ENCODE measurements at places on chromosomes 6 and 20.

DNA sequence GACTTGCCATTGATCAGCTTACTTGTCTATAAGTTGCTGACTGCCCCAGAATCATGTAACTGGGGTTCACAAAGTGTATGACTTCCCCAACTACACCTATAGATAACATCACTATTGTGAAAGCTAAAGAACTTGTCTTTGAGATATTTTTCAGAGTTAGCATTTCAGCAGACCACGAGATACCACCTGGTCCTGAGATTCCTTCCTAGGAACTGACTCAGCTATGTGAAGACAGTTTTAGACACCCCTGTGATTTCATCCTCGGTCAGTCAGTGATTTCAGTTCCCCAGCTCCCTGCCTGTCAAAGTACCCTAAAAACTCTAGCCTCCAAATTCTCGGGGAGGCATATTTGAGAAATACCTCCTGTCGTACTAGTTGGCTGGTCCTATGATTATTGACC lies 62.4 kb downstream of the TXNDC5 start:
- DNase-seq = no peak

GRCh38 chr6:104623052-104623690 lies 236.5 kb downstream of the HACE1 start:
- DNase-seq = no peak

- DNase-seq = no peak
Observed at GRCh38 chr6:28758046-28758817, 165.6 kb downstream of the TRIM27 start.

GRCh38 chr6:21001736-21002135 lies 467.5 kb downstream of the CDKAL1 start:
- no peak for DNase-seq

DNA sequence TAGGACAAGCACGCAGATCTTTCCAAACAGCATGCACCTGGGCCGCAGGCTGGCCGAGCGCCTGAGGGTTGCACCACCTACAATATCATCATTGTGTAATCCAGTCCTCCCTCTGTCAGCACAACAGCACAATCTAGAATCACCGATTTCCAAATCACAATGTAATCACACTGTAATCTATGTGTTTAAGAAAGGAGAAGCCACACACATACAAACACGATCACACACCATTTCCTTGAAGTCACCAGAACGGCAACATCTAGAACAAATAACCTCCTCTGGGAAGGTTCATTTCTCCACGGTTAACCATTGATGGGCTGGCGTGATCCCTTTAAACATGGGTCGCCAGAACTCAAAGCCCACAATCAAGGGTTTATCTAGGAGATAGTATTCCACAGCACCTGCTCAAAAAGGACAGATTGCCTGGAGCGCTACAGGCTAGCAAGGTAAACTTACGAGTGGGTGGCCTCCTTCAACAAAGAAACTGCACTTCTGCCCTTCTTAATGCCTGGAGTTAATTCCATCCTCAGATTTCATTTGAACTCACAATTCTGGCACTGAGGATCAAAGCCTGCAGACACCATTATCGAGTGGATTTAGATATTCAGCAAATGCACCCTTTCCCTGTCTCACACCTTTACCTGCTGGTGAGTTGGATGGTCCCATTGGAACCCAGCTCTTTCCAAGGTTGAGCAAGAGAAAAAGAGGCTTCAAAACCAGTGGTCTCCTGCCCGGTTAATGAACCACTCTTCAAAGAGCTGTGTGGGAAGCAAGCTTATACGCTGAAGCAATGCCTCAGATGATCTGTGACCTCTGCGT lies 83.8 kb upstream of the FOXQ1 start:
- no peak for DNase-seq

DNA sequence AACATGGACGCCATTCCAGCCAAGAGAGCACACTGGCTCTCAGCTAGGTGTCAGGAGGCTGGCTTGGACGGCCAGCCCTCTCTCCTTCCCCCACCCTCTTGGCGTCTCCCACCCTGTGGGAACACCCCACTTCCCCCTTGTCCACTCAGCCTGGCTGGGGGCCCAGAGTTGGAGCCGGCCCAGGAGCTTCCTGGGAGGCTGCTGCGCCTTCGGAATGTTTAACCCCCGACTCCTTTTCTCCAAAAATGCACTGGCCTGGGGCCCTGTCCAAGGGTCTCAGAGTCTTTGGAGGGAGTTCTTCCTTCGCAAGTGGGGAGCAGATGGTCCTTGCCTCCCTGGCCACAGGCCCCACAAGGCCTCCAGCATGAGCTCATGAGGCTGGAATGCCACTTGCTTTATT lies 4.1 kb downstream of the ADAM33 start:
- DNase-seq = no peak

DNA sequence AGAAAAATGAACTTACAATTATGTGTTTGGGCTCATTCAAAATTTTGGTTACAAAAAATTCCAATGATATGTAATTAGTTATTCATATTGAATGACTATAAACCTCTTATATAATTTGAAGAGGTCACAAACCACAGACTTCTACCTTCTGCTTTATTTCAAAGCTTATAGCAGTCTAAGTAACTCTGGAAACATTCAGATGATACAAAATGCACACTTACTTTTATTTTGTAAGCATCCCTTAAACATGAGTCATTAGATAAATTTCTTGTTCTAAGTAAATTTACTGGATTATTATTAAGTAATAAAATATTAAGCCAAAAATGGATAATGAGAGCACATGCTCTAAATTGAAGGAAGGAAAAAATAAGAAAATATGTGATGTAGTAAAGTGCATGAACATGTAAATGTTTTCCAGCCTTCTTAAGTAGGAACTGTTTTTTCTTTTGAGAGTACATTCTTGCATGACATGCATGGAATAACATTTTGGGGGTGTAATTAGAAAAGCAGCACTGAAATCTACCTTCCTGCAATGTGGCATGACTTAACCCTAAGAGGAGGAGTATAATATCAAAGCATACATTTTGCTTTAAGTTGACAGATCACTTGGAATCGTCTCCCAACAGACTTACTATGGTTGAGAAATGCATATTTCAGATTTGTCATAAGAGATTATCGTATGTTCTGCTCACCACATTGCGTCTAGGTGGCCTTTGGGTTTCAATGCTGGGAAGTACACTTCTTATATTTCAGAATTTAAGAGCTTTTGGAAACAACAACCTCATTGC lies 372.7 kb upstream of the HSF2 start:
- DNase-seq = no peak

- no peak for DNase-seq
Observed at GRCh38 chr6:36676141-36677058, 2.1 kb upstream of the CDKN1A start.

DNA sequence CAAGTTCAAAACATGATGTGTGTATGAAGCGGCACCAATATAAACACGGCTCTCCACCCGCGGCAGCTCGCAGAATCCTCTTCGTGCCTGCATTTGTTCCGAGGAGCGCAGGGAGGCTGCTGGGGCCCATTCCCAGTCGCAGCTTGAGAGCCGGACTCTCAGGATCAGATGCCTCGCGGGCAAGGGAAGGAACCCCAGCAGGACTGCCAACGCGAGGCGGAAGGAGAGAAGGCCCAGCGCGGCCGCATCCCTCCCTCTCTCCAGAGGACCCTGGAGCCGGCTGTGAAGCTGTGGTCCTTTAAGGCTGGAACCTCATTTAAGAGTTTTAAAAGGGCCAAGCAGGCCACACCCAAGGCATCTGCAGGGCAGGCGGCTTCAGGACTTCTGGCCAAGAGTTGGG lies 44.2 kb upstream of the ZBP1 start:
- no peak for DNase-seq

GRCh38 chr20:62603021-62603906 lies 39.0 kb upstream of the SLCO4A1 start:
- DNase-seq = peak; percentile 20

DNA sequence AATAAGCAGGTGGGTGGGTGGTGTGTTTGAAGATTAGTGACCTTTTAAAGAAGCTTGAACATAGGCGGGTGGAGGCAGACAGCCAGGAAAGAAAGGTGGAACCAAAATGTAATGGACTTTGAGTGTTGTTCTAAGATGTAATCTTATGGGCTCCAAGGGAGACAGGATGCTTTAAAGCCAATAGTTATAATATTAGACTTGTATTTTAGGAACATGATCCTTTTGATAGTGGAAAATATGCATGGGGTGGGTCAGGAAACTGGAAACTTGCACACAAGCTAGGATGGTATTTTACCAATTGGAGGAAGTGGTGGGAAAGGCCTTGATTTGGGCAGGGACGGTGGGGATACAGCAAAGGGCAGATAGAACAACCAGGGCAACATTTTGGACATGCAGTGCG lies 151.8 kb upstream of the PDE7B start:
- DNase-seq = no peak

DNA sequence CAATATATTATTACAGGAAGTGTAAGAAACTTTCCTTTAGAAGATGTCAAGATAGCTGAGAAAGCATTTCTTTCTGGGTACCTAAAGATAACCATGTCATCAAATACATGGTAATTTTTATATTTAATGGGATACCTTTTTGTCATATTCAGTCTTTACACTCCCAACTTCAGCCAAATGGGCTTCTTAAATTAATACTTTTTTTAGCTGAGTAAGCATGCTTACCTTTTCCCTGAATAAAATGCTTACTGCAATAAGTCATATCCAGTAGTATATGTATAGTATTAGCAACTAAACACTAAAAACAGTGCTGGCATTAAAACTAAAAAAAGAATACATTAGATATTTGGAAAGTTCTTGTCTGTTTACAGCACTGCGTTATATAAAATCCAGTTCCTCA lies 17.4 kb upstream of the PBOV1 start:
- DNase-seq = no peak

DNA sequence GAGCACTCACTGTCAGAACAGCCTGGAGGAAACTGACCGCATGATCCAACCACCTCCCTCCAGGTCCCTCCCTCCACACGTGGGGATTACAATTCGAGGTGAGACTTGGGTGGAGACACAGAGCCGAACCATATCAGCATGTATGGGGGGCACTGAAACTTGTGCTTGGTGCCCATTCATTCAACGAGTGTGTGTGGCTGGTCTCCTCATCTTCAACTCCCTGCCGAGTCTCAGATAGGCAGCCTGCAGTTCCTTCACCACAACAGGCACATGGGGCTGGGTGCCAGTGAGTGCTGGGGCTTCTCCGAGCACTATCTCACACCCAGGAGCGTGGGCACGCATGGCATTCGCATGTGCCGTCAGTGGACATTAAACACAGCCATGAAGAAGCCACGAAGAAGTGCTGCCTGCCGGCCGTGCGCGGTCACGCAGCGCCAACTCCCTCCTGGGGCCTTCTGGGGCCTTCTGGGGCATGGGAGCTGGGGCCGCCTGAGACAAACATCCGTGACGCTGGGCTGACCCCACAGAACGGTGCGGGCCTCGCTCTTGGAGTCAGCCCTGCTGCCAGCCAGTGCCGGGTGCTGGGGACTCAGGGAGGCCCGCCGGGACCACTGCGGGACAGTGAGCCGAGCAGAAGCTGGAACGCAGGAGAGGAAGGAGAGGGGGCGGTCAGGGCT lies 714 bp upstream of the RTEL1 start:
- no peak for DNase-seq

GRCh38 chr20:46743088-46743487 lies 33.6 kb downstream of the SLC2A10 start:
- no peak for DNase-seq

- DNase-seq = no peak
Observed at GRCh38 chr6:6393069-6393529, 72.6 kb upstream of the F13A1 start.

- DNase-seq = no peak
Observed at GRCh38 chr20:20037960-20038359, 14.3 kb downstream of the CRNKL1 start.

- DNase-seq = no peak
Observed at GRCh38 chr20:3857405-3857804, 10.8 kb downstream of the MAVS start.

DNA sequence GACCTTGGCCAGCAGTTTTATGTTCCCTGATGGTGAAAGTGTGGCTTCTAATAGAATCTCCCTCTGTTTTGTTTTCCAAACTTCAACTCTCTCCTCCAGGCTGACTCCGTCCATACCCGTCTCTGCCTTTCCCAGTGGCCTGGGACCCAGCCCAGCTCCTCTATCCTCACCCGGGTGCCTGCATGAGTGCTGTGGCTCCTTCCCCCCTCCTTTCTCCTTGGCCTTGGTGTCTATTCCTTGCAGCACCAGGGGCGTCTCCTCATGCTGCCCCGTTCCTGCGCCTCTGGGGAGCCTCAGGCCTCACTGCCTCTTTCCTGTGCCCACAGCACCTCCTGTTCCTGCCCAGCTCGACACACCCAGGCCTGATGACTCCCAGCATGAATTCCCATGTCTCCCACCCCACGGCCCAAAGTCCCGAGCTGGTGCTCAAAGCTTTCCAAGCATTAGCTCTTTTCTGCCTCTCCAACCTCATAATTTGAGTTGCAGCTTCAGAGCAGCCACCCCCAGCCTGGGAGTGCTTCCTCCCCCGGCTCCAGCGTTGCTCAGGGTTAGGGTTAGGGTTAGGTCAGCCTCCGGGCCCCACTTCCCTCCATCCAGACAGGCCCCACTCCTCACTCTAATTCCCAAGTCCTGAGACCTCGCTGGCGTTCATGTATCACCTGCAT lies 56.3 kb upstream of the AFDN start:
- no peak for DNase-seq

GRCh38 chr6:90758741-90759140 lies 171.9 kb upstream of the MAP3K7 start:
- no peak for DNase-seq

- no peak for DNase-seq
Observed at GRCh38 chr20:2902291-2902690, 29.0 kb downstream of the PTPRA start.

DNA sequence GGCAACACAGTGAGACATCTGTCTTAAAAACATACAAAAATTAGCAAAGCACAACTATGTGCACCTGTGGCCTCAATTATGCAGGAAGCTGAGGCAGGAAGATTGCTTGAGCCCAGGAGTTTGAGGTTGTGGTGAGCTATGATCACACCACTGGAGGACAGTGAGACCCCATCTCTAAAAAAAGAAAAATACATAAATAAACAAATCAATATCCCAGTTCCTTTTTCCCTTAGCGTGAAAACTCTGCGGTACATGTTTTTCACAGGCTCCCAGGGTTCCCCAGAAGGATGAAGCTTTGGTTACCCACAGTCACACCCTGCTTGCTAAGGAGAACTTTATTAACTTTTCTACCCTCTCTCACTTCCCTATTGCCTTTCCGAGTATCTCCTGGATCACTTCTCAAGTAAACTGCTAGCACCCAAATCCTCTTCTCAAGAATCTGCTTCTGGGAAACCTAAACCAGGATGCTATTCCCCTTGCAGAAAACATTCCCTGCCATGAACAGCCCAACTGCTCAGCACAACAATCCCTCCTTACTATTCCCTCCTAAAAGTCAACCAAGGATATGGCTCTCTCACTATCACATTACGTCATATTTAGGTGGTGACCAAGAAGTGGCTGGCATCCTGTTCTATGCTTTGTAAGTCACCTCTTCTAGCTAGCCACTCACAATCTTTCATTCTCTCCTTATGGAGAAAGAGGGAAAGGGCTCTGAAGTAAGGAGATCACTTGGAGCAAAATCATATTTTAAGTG lies 122.4 kb downstream of the IPCEF1 start:
- DNase-seq = no peak

GRCh38 chr6:45714006-45714730 lies 301.5 kb downstream of the CLIC5 start:
- DNase-seq = no peak

GRCh38 chr6:119445666-119446065 lies 96.1 kb upstream of the MAN1A1 start:
- DNase-seq = no peak

GRCh38 chr20:46040902-46041535 lies 12.0 kb downstream of the SLC12A5 start:
- DNase-seq = peak; percentile 55

- DNase-seq = peak; percentile 25
Observed at GRCh38 chr20:15708984-15709598, 864.2 kb downstream of the KIF16B start.

Data from stimulated activated CD4-positive, alpha-beta T cell treated with anti-CD3 and anti-CD28 coated beads, Interleukin-4, amount 100 ng/mL, for 1 hour (primary cell).